ENCODE measurements at places on chromosomes 7 and 10. TPM values are rescaled to one million over a fixed set of nuclear protein-coding genes. Genes with fewer than 3 reads are reported as not detected.

ASZ1 gene
- not detected for total RNA-seq

STEAP2 gene
- 5.4 TPM for total RNA-seq

ATG9B gene
- total RNA-seq, result 0.14 TPM

SP4 gene
- total RNA-seq, result 1.6 TPM

ADCY1 gene
- 2.5 TPM for total RNA-seq

GSTO2 gene
- total RNA-seq, result 2.2 TPM

ERVW-1 gene
- not detected for total RNA-seq

PODXL gene
- total RNA-seq, result 75.5 TPM

ZNF117 gene
- total RNA-seq, result 0.16 TPM

CLCN1 gene
- total RNA-seq, result 0.06 TPM

GPR26 gene
- not detected for total RNA-seq

PDE1C gene
- total RNA-seq, result 7.1 TPM

CPED1 gene
- total RNA-seq, result not detected

ANKRD61 gene
- total RNA-seq, result 0.50 TPM

ATRNL1 gene
- 0.25 TPM for total RNA-seq

ACTR3C gene
- not detected for total RNA-seq

ASNS gene
- total RNA-seq, result 70.9 TPM

TAC1 gene
- not detected for total RNA-seq

CALHM2 gene
- 4.9 TPM for total RNA-seq

CDHR1 gene
- 0.13 TPM for total RNA-seq

EGR2 gene
- total RNA-seq, result 0.86 TPM

MALRD1 gene
- total RNA-seq, result not detected

Measured in A549 treated with DMSO at 1 μM for 4 hours (cell line).